AG08395 (cell line): ENCODE measurements at places on chromosomes 4 and X.

DNA sequence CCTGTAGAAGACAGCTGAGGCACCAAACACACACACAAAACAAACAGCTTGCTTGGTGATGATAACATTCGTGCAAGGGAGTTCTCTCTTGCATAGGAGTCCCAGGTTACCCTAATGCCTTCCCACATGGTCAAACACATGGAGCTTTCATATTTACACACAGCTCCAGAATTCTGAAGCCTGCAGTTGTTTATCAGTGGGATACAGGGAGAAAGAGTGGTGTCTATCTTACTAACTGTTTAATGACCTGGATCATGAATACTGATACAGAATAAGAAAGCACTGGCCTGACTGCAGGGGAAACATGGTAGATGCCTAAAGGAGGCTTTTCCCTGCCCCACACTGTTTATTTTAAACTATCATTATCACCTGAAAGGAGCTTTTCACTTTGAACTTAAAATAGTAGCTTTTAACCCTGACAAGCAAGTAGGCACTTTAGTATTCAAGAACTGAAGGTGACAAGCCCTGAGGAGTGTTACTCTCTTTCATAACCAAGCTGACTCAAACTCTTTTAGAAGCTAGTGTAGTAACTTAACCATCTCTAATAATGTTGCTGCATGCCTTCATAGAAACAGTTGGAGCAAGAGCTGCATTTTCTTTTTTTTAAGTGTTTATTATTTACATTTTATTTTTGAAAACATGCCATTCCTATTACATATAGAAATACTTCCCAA lies 15.6 kb downstream of the TET2 start:
- no peak for DNase-seq

GRCh38 chrX:47247999-47248320 lies 15.2 kb downstream of the USP11 start:
- DNase-seq, result no peak

DNA sequence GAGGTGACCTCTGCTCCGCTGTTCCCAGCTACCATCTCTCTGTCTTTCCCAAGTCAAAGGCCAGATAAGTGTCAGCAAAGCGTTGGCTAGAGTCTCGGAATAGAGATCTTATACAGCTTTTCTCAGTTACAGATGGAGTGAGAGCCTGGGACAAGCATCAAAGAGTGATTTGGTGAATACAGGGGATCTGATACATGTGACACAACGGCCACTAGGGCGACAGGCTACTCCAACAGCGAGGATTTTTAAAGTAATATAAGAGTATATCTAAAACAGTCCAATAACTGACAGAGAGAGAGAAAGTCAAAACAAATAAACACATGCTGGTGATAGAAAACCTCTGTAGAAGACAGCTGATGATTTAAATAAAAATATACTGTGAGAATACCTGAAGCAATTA lies 433.1 kb upstream of the SMIM31 start:
- no peak for DNase-seq

DNA sequence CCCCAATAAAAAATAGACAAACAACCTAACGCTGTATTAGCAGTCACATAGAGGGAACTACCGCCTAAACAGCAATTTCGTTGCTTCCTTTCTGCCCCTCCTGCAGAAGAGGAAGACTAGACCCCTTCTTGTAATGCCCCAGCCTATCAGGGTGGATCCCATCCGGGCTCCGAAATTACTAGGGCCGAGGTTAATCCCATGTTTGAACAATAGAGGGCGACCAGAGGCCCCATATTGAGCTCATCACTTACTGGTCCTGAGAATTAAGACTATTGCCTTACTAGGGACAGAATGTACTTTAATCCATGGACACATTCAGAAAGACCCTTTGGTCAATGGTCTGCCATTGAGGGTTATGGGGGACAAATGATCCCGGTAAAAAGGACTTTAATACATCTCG lies 11.8 kb upstream of the ZNF630 start:
- peak; percentile 84 for DNase-seq

GRCh38 chrX:126994032-126994600 lies 174.6 kb downstream of the PRR32 start:
- no peak for DNase-seq

DNA sequence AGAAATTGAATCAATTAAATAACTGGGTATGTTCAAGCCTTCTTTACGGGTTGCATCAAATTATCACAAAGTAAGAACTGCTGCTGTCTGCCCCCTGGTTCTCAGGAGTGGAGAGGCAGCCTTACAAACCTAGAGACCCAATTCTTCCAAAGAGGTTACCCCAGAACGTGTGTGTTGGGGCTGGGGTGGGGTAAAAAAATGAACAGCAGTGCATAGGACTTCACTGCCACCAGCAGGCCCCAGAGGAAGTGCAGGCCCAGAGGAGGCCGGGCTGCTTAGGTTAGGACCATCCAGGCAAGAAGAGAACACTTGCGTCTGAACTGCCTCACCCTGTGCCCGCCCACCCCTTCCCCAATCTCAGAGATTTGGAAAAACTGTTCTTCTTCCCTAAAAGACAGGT lies 1.5 kb upstream of the NWD2 start:
- no peak for DNase-seq

DNA sequence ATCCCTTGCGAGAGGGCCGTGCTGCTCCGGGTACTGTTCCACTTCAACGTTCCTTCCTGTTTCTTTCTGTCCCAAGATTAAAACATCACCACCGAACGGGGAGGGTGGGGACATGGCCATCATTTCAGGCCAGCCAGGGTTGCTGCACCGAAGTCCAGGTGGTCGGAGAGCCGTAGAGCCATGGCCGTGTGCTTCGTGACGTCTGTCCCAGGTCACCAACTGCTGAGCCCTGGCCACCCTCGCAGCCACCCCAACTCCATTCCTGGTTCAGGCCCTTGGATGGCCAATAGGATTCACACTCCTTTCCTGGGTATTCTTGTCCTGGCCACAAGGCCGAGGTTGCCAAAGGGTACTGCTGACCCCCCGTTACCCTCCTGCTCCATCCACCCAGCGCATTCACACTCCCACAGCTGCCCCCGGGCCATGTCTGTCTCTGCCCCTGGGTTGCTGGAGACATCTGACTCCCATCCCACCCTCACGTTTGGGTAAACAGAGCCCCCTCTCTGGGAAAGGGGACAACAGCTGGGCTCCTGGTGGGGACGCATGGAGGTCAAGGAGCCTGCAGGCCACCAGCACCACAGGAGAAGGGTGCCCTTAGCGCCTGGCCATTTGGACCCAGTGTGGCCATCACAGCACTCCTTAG lies 103.2 kb downstream of the HMX1 start:
- DNase-seq, result no peak

GRCh38 chrX:46849933-46850332 lies 13.1 kb downstream of the RP2 start:
- no peak for DNase-seq
